ENCODE measurements at places on chromosomes 11 and 22.

DNA sequence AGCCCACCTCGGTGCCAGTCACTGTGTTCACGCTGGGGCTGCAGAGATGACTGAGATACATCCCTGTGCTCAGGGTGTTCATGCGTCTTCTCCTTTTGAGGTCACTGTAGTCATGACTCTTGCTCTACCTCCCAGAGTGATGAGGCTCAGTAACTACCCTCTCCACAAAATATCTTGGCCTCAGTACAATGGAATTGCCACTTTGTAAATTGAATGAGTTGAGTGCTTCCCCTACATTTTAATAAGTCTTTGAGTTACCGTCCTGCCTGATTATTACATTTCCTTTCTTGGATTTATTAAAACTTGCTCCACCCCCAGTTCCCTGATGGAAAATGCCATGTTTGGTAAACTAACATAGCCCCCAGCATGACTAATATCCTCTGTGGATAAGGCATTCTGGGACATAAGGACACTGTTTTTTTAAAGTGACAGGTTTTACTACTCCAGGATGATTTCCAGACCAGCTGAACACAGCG, 15.9 kb downstream of the PRSS23 start:
- no peak for DNase-seq

- no peak for DNase-seq
Observed at GRCh38 chr22:28397306-28397705, 282.3 kb downstream of the TTC28 start.

- DNase-seq, result no peak
Observed at GRCh38 chr11:13354335-13354734, 76.7 kb downstream of the BMAL1 start.

- no peak for DNase-seq
Observed at GRCh38 chr11:117180020-117180419, 1.5 kb downstream of the SIDT2 start.

GRCh38 chr11:60193687-60194433, 11.0 kb upstream of the MS4A6A start:
- DNase-seq, result no peak

- DNase-seq, result no peak
Observed at GRCh38 chr11:67617243-67617953, 10.7 kb downstream of the NDUFV1 start.

DNA sequence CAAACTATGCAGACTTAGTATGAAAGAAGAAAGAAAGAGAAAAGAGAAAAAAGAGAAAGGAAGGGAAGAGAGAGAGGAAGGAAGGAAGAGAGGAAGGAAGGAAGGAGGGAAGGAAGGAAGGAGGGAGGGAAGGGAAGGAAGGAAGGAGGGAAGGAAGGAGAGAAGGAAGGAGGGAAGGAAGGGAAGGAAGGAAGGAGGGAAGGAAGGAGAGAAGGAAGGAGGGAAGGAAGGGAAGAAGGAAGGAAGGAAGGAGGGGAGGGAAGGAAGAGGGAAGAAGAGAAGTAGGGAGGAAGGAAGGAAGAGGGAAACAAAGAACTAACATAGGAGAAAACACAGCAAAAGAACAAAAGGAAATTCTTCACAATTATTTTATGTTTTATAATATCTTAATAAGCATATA, 502.1 kb downstream of the SOX6 start:
- no peak for DNase-seq

DNA sequence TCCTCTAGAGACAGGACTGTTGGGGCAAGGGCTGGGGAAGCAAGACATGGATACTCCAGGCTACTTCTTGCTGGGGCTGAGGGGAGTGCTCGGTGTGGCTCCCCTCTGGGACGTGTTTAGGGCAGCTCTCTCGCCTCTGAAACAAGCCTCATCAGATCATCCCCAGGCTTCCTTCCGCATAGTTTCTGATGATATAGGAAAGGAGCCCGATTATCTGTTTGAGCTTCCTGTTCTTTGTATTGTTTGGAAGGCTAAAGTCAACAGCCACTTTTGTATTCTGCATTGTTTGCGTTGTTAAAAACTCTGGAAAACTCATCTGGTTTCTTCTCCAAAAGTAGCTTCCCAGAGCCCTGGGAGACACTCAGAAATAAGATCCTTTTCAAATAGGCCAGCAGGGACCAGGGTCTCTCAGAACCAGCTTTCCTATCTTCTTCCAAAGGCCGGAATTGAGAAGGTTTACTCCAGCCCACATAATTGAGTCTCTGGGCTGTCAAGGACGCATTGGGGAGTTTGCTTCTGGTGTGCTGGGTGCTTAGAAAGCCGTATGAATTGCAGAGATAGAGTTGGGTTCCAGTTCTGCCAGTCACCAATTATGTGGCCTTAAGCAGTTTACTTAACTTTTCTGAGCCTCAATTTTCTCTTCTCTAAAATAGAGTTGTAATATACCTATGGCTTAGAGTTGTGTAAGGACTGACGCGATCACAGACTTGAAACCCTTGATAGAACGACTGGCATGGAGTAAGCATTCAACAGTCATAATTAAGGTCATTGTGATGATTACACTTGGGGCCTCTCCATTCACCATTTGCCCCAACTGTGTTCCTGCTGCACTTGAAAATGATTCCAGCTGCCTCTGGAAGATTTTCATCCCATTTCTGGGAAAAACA, 19.1 kb downstream of the CD44 start:
- DNase-seq, result no peak

GRCh38 chr11:117869604-117870003, 6.9 kb downstream of the FXYD6 start:
- DNase-seq, result no peak

DNA sequence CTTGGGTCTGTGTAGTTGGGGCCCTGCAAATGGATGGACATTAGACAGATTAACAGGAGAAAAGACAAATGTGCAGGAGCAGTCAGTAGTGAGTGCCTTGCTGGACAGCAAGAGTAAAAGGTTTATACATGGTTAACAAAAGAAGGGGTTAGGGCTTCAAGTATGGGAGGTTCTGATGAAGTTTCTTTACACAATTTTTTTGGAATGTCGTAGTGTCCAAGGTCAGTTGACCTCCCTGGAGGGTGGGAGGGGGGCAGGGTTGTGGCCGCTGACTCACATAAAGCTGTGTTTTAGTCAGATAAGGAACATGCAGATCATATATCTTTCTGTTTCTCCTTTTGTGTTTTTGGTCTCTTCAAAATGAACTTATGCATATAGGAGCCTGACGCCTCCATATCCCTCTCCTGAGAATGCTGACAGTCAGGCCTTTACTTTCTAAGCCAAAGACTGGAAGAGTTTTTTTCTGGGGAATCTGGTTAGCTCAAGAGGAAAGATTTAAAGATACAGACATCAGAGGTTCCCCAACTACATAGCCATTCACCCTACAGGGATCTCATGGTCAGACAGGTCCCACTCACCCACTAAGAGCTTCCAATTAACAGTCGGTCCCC, 134.3 kb downstream of the NECTIN1 start:
- no peak for DNase-seq

GRCh38 chr22:25899566-25899965, 157.6 kb downstream of the MYO18B start:
- no peak for DNase-seq

- no peak for DNase-seq
Observed at GRCh38 chr11:104781037-104781436, 117.2 kb downstream of the CASP12 start.

DNA sequence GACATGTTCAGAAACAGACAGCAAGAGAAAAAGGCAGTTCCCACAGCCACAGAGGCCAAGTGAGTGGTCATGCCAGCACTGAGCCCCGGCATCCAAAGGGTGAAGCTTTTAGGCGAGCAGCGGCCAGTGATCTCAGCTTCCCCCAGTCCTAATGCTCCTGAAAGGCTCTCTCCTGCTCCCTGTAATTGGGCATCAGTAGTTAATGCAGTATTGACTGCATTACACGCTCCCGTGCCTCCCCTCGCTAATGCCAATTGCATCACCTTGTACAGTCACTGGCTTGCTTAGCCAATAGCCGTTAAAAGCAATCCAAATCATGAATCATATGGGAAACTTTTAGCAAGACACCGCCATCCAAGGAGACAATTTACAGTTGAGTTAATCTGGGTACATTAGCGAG, 4.9 kb downstream of the LMO1 start:
- DNase-seq, result no peak

- DNase-seq, result no peak
Observed at GRCh38 chr11:42837994-42838393, 473.8 kb upstream of the API5 start.

- no peak for DNase-seq
Observed at GRCh38 chr11:13216019-13216710, 61.4 kb upstream of the BMAL1 start.

DNA sequence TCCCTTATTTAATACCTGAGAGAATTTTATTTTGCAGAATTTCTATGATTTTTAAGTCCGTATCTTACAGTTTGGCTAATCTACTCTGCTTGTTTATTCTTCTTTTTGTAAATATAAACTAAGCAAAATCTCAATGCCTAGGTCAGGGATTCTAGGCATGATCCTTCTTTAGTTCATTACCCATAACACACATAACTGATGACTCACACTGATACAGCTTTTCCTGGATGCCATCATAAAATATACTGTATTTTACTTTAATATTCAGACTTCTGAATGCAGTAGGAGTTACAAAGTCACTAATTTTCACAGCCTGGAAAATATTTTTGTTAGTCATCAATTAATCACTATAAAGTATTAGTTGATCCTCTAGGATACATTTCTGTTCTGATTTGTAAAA, 898.2 kb upstream of the RAG2 start:
- no peak for DNase-seq

DNA sequence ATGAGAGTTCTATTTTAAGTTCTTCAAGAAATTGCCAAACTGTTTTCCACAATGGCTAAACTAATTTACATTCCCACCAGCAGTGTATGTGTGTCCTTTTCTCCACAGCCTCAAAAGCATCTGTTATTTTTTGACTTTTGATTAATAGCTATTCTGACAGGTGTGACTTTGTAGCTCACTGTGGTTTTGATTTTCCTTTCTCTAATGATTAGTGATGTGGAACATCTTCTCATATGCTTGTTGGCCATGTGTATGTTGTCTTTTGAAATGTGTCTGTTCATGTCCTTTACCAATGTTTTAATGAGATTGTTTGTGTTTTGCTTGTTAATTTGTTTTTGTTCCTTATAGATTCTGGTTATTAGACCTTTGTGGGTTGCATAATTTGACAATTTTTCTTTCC, 18.0 kb upstream of the RAB38 start:
- no peak for DNase-seq

DNA sequence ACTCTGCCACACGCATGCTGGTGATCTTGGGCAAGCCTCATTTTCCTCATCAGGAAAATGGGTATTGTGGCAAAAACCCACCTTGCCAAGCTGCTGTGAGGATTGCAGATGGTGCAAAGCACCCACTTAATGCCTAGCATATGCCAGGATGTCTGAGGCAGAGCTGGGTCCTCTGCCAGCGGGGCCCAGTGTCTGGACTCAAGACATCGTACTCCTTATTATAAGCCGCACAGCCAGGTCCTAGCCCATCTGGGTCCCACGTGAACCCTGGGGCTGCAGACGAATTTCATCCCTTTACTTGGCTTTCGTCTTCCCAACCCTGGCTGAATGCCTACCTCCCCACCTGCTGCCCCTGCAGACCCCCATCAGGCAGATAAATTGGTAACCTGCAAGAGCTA, 34.5 kb upstream of the ALX4 start:
- no peak for DNase-seq

DNA sequence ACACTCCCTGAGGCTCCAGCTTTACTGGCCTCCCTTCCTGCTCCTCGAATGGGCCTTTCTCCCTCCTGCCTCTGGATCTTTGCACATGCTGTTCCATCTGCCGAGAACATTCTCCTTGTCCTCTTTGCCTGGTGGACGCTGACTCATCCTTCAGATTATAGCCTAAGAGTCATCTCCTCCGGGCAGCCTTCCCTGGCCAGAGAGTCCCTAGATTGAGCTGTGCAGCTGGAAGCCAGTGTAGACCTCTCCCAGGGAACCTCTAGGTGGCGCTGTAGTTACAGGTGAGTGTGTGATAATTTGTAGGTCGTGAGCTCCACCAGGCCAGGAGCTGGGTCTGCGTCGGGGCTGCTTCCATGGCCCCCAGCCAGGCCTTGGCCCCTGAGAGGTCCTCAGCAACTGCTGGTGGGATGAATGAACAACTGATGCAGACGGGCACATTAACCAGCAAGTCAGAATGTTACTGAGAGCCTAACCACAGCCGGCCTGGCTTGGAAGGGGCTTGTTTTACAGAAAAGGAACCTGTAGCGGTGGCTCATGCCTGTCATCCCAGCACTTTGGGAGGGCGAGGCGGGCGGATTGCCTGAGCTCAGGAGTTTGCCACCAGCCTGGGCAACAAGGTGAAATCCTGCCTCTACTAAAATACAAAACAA, 8.7 kb downstream of the PNPLA5 start:
- DNase-seq, result peak; percentile 60

DNA sequence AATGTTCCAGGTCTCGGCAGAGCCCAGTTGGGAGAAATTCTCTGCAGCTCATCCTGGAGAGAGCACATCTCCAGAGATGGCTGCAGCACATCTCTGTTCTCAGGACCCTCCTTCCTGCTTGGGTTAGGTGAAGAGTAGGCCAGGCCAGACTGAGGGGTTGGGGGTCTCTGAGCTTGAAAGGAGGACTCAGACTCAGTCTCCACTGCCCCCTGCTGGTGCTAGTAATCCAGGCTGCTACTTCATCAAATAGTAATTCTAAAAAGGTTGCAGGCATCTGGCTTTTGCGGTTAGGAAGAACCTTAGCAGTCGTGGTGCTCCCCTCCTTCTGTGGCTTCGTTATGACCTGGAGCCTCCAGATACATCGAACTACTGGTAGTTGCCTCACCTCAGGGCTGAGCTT, 9.7 kb downstream of the TUB start:
- no peak for DNase-seq

- no peak for DNase-seq
Observed at GRCh38 chr11:57762235-57762861, 746 bp downstream of the CTNND1 start.

- DNase-seq, result no peak
Observed at GRCh38 chr22:33404723-33405122, 346.5 kb upstream of the SYN3 start.

DNA sequence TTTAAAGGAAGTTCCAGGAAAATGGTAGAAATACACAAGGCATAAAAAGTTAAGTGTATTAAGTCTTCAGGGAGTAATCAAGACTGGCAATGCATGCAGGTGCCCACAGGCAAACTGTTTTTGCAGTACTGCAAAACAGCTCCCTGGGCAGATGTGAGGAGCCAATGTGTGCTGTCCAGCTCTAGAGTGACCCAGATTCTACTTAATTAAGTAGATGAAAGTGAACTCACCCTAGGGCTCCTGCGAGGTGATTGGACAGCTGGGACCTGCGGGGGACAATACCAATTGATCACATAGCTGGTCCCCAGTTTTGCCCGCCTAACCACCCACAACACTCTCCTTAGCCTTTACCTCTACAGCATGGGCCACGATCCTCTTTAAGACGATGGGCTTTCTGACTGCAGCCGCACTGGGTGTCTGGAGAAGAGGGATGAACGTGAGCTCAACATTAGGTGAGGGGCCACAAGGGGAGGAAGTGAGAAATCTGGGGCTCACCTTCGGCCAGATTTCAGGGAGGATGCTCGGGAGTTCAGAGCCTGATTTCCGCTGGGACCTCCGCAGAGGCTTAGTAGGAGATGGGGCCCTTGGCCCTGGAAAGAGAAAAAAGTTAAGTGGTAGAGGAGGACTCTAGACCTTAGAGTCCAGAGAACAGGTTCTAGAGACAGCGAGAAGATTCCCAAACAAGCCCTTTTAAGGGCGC, 556 bp downstream of the CDCA5 start:
- no peak for DNase-seq
